Heart right ventricle (tissue), 16 donors: ENCODE measurements at places on chromosomes 13 and 19. TPM values are rescaled to one million over a fixed set of nuclear protein-coding genes. Genes with fewer than 3 reads are reported as not detected.

The CCL25 gene
- not detected for polyA plus RNA-seq

The PRR22 gene
- 1.7 TPM for polyA plus RNA-seq

The NKPD1 gene
- 0.06 TPM for polyA plus RNA-seq

The IGFL2 gene
- polyA plus RNA-seq, result not detected
